Epithelial cell of umbilical artery (primary cell): ENCODE measurements at places on chromosomes 4 and X. TPM values are rescaled to one million over a fixed set of nuclear protein-coding genes. Genes with fewer than 3 reads are reported as not detected.

Gene TLR1
- total RNA-seq = 3.2 and 5.2 TPM in 2 replicates

Gene APELA
- total RNA-seq = not detected in 2 replicates

Gene ASB11
- total RNA-seq = not detected in 2 replicates

Gene SH3TC1
- 94.8 and 141 TPM in 2 replicates for total RNA-seq
